ENCODE measurements at places on chromosomes 4 and X.

- no peak for DNase-seq
Measured at GRCh38 chr4:53040459-53040815, 178.3 kb downstream of the RASL11B start.

- no peak for DNase-seq
Measured at GRCh38 chr4:26821031-26821430, 39.6 kb upstream of the STIM2 start.

DNA sequence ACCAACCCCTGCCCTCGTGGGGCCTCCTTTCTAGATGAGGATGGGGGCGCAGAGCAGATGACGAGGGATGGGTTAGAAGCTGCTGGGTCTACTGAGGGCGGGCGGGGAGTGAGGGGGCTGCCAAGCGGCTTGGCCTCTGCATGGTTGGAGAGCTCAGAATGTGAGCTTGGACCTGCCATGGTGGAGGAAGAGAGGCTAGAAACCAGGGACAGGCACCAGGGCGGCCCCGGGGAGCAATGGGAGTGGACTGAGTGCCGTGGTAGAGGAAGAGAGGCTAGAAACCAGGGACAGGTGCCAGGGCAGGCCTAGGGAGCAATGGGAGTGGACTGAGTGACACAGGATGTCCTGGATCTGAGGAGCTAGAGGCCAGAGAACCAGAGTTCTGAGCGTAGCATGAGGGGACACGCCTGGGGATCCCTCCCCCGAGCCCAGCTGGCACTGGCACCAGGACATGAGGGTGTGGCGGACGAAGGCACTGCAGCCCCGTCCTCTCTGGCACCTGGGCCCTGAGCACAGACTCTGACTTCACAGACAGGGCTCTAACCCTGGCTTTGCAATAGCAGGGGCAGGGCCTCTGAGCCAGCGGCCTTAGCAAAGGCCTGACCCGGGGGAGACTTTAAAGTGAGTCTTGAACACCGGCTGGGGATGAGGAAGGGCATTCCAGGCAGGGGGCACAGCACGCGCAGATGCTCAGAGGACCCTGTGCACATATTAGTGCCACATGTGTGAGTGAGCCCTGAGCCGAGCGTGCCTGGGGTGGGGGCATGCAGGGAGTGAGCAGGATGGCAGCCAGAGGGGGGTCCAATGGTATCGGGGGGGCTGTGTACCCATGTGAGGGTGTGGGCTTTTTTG, 214.0 kb upstream of the PSAPL1 start:
- no peak for DNase-seq

- DNase-seq: no peak
Measured at GRCh38 chr4:138110815-138111214, 131.3 kb downstream of the SLC7A11 start.

DNA sequence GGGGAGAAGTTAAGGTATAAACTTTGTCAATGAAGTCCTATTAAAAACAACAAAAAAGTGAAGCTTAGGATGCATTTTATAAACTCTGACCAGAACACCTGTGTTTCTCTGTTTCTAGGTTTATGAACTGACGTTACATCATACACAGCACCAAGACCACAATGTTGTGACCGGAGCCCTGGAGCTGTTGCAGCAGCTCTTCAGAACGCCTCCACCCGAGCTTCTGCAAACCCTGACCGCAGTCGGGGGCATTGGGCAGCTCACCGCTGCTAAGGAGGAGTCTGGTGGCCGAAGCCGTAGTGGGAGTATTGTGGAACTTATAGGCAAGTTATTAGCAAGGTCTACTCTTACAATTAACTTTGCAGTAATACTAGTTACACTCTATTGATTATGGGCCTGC, 46.6 kb downstream of the HTT start:
- no peak for DNase-seq

- no peak for DNase-seq
Measured at GRCh38 chr4:4226606-4227438, at the start of gene OTOP1. OTOP1 (minus strand) TSS chr4:4226929; CDS start chr4:4226864, 65 bp downstream.

GRCh38 chr4:78545275-78546246, 6.0 kb upstream of the ANXA3 start:
- DNase-seq: no peak

DNA sequence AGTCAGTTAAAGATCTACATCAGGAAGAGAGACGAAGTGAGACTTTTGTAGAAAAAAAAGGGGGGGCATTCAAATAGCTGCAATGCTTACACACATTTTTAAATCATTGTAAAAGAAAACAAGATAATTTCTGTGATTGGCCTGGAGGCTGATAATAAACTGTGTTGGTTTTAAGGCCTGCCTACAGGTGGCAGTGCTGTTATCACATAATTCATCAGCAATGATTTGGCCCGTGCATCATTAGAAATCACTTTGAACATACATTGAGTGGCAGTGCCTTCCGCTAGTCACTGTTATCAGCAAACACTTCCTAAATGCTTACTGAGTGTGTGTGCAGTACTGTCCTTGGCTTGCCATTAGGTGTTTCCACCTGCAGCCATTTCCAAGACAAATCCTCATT, 831.9 kb downstream of the TRIML1 start:
- no peak for DNase-seq

- DNase-seq: peak; percentile 89
Measured at GRCh38 chrX:24150051-24150790, 692 bp downstream of the ZFX start.

DNA sequence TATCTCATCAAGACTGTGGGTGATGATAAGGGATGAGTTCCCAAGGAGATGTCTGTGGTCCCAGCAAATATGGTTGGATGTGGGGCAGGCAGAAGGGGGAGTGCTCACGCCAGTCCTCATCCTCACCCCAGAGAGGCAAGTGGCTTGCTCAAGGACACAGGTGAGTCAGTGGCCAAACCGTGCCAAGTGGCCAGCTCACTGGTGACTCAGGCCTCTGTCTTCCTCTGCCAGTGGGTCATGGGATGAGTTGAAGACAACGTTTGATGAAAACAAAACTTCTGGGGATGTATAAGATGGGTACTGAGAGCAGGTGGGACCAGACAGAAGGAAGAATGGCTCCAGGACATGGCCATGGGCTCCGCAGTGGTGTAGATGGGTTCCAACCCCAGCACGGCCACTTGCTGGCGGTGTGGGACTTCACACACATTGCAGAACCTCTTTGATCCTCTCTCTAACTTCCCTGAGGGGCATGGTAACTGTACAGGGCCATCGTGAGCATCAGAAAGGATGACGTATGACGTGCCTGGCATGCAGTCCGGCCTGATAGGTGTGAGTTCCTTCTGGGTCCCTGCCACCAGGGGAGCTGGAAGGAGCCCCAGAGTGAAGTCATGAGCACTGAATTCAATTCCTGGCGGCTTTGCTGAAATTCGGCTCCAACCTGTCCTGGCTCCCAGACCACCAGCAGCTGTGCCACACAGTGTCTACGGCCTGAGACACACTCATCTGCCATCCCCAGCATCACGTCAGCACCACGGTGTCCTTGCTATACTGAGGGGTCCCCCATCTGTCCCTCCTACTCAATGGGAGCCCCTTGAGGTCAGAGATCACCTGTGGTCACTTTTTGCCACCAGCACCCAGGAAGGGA, 41.3 kb upstream of the GPR78 start:
- no peak for DNase-seq

GRCh38 chr4:186360551-186360950, 94.6 kb downstream of the F11 start:
- no peak for DNase-seq

GRCh38 chr4:186104114-186104889, at the start of gene FAM149A:
FAM149A (plus strand) TSS chr4:186104704.
- peak; percentile 37 for DNase-seq

DNA sequence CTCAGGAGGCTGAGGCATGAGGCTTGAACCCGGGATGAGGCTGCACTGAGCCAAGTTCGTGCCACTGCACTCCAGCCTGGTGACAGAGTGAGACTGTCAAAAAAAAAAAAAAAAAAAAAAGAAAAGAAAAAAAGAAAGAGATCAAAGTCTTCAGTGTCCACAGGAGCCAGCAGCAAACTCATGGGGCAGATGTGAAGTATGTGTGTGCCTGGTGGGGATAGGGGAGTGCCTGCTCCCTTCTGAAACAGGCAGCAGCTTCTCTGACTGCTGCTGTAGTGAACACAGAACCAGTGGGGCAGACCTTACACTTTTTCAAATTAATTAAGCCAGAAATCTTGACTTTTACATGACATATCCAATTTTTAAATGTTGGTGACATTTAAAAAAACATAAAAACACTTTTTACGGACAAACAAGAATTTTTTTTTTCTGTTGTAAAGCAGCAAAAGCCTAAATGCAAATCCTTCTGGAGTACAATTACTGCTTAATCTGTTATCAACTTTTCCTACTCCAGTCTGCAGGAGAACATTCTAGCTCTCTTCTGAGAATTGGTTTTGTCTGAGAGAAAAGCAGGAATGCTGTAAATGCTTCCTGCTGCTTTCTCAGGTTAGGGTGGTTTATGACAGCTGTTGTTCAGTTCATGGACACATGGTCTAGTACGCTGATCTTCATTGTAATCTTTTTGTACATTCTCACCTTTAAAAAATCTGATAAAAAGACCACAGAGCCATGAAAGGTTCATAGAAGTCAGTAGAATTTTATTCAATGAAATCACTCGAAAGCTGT, 311.1 kb downstream of the CAMK2D start:
- DNase-seq: no peak

- DNase-seq: no peak
Measured at GRCh38 chr4:161581262-161582230, 582.3 kb downstream of the FSTL5 start.

GRCh38 chr4:159266981-159267868, 164.3 kb downstream of the RAPGEF2 start:
- DNase-seq: no peak

GRCh38 chr4:158605393-158605792, 66.3 kb downstream of the C4orf46 start:
- no peak for DNase-seq

- no peak for DNase-seq
Measured at GRCh38 chr4:97866821-97867556, 276.3 kb downstream of the STPG2 start.

DNA sequence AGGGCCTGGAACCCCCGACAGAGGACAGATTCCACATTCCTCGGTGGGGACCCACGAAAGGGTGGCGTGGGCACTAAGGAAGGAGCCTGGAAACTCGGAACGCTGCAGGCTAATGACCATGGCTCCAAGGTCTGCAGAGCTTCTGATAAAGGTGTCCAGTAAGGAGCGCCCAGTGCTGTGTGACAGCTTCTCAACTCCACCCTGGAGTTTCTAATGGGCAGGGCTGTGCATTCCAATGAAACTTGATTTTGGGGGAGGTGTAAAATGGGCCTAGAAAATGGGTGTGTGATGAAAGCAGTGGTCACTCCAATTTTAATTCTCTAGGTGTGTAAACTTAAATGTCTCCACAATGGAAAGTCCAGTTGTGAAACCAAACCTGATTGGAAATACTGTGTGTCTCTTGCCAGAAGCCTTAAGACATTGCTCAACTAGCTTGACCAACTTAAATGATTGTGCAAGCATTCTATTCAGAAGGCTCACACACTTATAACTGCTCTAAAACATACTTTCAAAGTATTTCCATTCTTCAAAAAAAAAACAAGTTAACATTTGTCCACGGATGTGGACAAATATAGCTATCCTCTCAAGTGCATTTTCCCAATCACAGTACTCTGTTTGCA, 52.1 kb downstream of the XAGE2 start:
- no peak for DNase-seq

DNA sequence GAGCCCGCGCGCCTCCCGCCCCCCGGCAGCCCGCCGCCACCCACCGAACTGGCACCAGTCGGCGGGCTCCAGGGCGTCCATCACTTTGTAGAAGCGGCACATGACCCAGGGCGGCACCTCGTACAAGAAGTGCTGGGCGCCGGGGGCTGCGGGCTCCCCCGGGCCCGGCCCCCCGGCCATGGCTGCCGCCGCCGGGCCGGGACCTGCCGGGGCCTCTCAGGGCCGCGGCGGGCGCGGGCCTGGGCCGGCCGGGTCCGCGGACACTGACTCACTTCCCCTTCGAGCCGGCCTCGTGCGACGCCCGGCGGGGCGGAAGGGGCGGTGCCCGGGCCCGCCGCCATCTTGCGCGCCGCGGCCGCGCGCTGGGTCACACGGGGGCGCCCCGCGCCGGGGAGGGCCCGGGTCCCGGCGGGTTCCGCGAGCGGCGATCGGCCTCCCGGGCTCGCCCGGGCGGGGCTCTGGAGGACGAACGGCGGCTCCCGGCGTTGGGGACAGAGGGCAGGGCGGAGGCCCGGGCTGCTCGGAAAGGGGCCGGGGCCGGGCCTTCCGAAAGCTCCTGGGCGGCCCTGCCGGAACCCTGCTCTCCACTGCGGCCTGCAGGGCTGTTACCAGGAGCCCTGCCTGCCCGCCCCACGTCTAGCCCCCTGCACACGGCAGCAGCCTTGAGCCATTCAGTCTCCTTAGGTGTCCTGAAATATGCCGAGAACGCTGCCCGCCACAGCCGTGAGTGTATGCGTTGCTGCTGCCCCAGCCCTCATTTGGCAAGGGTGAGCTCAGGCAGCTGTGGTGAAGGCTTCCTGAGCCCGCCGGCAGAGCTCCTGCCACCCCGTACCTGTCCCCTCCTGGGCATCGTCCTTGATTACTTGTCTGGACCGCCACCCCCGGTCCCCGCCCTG, at the start of gene IRAK1:
IRAK1 (minus strand) TSS at position 270 of the 896 bp plus-strand sequence; CDS start at position 180, 90 bp downstream.
- DNase-seq: peak; percentile 59

- peak; percentile 6 for DNase-seq
Measured at GRCh38 chrX:42739741-42740140, 38.2 kb downstream of the PPP1R2C start.

GRCh38 chr4:82774711-82775171, 23.9 kb downstream of the SCD5 start:
- no peak for DNase-seq

GRCh38 chr4:158775091-158775651, 6.3 kb downstream of the FNIP2 start:
- no peak for DNase-seq
